Activated naive CD8-positive, alpha-beta T cell treated with anti-CD3 and anti-CD28 coated beads, Interleukin-2, amount 10 ng/mL, durations not matched to agents 7 days and 5 days (primary cell): ENCODE measurements at places on chromosomes 7 and 10. TPM values are rescaled to one million over a fixed set of nuclear protein-coding genes. Genes with fewer than 3 reads are reported as not detected.

CTAGE8 gene
- total RNA-seq, result 1.1 TPM

PRF1 gene
- 170 TPM for total RNA-seq

ARL5B gene
- 10.8 TPM for total RNA-seq

RAB19 gene
- 9.1 TPM for total RNA-seq

MMRN2 gene
- total RNA-seq, result not detected
